ENCODE measurements at places on chromosomes 5 and 9. TPM values are rescaled to one million over a fixed set of nuclear protein-coding genes. Genes with fewer than 3 reads are reported as not detected.

DNA sequence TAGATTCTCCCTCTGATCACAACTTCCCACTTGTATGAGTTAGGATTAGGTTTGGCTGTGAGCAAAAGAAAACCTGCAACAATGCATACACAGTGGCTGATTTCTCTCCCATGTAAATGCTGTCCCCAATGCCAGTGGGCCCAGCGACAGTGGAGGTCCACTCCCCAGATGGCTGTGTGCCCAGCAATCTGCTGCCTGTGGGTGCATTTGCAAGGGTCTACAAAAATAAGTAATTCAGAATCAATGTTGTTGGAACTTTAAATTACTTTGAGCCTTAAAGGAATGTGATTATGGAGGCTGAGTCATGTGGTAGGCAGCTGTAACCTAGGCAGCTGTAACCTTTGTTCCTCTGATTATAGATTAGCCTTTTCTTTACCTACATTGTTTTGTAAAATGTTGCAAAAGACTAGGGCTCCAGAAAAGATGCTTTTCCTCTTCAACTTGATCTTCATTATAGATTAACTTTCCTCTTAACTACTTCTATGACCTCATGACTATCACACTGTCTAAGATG lies 14.2 kb upstream of the MXD3 start:
- no peak for DNase-seq

DNA sequence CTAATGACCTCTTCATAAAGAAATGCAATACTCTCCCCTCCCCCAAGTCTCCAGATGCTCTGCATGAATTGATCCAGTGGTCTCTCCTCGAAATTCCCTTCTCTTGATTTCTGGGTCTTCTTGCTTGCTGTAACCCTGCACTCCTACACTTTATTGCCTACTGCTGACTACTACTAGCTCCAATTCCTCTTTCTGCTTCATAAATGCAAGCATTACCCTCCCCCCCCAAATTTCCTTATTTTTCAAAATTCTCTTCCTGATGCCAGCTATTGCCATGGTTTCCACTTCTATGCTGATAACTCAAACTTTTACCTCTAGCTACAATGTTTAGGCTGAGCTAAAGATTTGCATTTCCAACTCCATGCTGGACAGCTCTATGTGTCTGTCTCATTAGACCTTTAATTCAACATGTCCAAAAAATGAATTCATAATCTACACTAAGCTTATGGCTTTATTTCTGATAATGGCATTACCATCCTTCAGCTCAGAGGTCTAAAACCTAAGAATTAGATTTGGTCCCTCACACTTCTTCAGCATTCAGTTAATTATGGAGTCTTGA lies 1.4 kb downstream of the ZBTB26 start:
- DNase-seq: no peak

DNA sequence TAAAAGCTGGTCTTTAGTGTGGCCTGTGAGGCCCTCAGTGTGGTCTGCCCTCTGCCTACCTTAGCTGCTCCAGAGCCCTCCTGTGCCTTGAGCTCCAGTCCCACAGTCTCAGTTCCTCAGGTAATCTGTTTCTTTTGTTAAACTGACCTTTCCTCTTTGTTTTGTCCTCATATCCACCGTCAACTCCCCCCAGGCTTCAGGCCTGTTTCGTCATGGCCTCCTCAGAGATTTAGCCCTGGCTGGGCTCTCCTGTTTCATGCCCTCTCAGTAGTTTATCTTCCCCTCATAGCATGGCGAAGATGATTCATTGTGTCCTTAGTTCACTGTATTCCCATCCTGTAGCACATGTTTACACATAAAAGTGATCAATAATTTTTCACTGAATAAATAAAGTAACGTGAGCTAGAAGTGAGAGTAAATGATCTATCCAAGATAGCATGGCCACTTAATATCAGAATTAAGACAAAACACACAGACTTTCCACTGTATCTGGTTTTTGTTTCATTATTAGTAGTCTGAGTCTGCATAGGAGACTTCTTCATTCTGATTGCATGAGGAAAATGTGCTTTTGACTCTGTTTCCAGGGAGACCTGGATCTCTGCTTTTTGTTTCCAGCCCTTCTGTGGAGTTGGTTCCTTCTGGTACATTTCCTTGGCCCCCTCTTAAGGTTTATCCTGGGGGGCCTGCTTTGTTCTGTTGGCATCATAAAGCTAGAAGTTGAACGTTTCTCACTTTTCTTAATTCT lies 70.5 kb downstream of the SNX24 start:
- DNase-seq: no peak

- no peak for DNase-seq
These were observed 89.4 kb upstream of the SH3PXD2B start for GRCh38 chr5:172543484-172544298.

DNA sequence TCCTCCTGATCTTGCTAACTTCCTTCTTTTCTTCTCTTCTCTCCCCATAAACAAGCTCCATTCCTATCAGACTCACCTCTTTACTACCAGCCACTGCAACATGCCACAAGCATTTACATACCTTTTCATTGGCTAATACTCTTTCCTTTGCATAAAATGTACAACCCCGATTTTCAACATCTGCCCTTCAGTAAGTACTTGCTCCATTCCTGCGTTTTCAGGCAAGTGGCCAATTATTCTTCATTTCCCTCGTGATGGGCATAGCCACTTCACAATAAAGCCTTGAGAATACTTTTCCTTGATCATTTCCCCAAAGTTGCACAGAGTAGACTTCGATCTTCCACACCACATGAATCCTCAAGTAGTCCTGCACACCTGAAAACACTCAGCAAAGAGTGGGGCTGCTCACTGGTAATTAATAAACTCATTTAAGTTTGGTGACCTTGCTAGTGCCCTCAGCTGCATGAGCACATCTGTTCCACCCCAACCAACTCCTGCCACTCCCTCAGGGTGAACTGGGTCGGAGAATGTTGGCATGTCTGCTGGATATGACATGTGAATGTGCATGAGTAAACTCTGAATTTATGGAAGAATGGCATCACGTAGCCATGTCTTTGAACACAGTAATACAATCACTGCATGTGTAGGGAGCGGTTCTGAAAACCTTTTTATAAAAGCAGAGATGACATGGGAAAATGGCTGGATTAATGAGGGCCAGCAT lies 535.8 kb downstream of the SEMA5A start:
- DNase-seq: peak; percentile 18

GRCh38 chr5:9294793-9295465 lies 250.9 kb downstream of the SEMA5A start:
- DNase-seq: no peak

DNA sequence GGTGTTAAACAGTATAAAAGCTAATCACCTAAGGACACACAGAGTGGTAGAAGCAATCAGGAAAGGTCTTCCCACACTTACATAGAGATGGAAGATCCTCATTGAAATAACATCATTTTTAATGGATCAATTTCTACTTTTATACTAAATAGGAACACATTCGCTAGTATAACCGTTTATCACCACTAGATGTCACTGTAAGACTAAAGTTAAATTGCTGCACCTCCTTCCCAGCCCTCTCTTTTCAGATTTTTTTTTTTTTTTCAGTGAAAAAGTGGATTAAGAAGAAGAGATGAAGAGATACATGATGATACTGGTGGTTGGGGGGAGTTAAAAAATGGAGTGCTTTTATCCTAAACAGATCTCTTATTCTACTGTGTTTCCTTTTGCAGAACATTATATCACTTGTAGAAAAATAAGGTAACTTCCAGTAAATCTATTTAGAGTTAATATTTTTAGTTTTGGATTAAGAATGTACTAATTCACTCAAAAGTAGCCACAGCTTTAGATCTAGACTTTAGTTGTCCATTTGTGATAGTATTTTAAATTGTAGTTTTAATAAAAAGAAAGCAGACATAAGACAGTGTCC lies 116.9 kb upstream of the ARRDC3 start:
- DNase-seq: peak; percentile 54

DNA sequence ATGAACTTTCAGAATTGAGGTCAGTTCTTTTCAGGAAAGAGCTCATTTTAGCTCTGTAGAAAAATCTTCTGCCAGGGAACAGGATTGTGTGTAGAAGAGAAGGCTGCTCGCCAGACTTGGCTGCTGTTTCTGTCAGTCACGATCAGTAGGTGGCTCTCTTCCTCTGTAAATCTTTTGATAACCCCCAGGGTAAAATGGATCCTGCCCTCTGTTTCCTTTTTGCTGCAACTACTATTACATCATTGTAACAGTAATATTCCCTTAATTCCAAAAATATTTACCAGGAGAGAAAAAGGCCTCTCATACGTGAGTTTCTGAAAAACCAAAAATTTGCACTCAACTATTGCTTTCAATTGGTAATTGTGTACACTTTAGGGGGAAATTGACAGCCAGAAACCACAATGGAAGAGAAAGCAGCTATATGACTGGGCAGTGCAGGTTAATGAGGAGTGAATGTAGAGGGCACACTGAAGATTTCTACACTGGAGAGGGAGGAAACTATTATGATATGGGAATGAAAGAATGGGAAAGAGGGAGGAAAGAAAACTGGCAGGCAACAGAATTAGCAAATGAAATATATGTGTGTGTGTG lies 12.3 kb downstream of the IFNA21 start:
- DNase-seq: peak; percentile 1

DNA sequence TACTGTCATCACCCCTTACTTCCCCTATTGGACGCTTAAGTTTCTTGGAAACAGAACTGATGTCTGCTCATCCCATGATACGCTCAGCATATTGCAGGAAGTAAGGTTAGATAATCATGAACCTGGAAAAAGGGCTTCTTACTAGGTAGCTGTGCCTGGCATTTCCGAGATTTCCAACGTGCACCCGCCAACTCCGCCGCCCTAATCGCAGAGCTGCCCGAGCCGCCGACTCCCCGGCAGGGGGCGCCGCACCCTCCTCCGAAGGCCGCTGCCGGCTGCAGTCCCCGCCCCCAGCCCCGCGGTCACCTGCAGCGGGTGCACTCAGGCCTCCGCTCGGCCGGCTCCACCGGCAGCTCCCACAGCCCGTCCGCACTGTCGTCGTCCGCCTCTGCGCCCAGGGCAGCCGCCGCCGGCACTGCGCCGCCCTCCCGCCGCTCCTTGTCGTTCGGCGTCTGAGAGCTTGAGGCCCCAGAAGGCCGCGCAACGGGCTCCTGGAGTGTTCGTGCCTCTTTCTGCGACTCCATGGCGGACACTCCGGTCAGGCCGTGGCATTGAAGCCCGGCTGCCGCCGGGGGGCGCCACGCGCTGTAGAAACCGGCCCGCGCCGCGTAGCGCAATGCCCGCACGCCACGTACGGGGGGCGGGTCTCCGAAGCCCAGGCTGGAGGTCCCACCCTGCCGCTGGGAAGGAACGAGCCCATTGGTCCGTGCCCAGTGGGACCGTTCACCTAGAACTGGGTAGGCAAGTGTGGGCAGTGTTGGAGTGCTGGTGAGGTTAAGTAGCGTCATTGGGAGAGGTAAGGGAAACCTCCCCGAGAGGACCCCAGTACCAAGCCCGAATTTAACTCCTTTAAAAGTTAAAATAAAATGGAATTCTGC lies at the start of gene DTWD2:
Gene DTWD2 (minus strand): TSS at position 560 of the 878 bp plus-strand sequence. CDS start 36 bp downstream, at position 524.
- DNase-seq: peak; percentile 88

DNA sequence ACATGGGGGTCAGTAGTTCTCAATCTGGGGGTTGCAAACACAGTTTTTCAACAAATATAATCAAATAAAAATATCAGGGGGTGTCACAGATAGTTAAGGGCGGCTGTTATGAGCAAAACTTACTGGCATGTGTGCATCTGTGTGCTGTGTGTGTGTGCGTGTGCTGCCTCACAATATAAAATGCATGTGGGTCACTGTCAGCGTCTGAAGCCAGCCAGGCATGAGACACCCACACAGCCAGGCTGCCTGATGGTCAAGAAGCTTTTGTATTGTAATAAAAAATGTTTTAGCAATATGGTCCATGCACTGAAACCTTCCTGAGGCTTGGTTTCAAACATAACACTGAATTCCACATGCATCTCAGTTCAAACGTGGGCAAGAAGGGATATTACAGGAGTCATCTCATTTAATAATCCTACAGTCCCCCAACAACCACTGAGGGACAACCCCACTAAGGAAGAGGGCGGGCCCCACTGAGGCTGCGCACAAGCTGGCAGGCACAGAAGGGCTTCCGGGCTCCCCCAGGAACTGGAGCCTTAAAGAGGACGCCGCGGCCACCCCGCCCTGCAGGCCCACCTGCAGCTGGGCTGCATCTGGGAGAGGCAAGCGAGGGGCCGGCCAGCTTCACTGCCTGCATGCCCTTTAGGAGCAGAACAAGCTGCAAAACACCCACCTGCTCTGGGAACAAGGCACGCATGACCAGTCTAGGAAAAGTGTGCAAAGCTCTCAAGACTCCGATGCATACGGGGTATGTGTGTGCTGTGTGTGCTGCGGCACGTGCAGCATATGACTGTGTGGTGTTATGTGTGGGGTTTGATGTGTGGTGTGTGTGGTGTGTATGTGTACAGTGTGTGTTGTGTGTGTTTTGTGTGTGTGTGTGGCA lies 14.1 kb downstream of the SEMA4D start:
- no peak for DNase-seq

DNA sequence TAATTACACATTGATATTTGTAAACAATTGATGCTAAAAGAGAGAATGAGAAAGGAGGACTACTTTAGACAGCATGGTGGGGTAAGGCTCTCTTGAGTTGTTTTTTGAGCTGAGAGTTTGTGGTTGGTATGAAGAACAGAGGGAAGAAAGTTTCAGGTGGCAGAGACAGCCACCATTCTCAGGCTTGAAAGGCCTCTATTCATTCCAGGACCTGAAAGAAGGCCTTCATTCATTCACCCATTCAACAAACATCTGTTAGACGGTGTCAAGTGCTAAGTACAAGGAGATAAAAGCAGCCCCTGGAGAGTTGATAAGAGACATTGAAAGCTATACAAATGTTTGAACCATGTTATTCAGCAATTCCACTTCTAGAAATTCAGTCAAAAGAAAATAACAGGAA lies 21.7 kb upstream of the ADAM19 start:
- DNase-seq: no peak

GRCh38 chr5:143083006-143083405 lies 312.8 kb downstream of the ARHGAP26 start:
- no peak for DNase-seq

- no peak for DNase-seq
These were observed 35.0 kb downstream of the AGXT2 start for GRCh38 chr5:35012796-35013195.

DNA sequence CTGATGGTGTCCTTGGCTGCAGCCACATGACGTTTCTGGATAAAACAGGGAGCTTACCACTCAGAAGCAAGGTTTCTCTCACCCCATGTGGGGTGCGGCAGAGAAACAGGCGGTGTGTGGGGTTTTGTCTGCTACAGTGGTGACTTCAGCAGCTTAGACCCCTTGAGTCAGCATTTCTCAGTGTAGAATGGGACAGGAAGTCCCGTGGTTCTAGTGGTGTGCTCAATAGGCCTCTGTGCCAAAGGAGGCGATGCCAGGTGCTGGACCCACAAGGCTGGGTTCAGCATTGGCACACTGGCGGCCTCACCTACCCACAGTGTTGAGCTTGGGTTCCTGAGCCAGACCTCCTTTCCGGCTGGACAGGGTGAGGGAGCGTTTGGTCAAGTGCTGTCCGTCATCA lies 125.2 kb upstream of the SMIM23 start:
- DNase-seq: no peak

Gene SGCD
- polyA plus RNA-seq: 5.8 TPM

Gene ZMAT2
- polyA plus RNA-seq: 41.2 TPM

Gene SHISAL2B
- not detected for polyA plus RNA-seq

Gene DDX4
- polyA plus RNA-seq: not detected

Gene IL4
- polyA plus RNA-seq: not detected

Gene NELFB
- polyA plus RNA-seq: 66.0 TPM

Gene TICAM2
- polyA plus RNA-seq: 3.4 TPM

Measured in IMR-90 (cell line).